Stimulated activated CD4-positive, alpha-beta T cell treated with anti-CD3 and anti-CD28 coated beads, Interleukin-15, amount 100 ng/mL, for 1 hour (primary cell): ENCODE measurements at places on chromosomes 6 and 20.

DNA sequence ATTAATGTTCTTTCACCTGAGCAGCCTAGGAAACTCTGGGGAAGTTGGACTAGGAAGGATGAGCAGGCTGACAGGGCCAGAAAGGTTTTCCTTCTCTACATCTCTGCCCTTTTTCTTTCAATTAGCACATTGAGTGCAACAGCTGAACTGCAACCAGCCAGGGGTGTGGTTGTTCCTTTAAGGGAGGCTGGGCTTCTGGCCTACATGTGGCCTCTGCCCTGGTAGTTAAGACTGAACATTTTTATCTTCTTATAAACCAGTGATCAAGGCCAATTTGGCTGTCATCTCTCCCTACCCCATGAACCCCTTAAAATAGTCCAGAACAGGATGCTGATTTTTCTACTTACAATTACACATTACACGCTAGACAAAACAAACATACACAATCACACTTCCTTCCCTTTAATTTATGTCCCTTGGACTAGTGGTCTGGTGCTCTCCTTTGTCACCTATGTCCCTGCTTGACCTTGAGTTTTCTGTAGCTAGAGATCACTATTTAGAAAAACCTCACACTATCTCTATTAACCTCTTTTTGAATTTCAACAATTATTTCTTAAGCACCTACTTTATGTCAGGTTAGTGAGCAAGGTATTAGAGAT, 60.3 kb downstream of the RNF217 start:
- DNase-seq, result no peak

GRCh38 chr6:17101422-17102257, at the start of gene STMND1:
TSS of gene STMND1 (plus strand) at chr6:17102050. CDS start at chr6:17102258, 208 bp downstream.
- DNase-seq, result no peak

- DNase-seq, result no peak
These were observed 133.9 kb upstream of the MYLIP start for GRCh38 chr6:15994814-15995459.

DNA sequence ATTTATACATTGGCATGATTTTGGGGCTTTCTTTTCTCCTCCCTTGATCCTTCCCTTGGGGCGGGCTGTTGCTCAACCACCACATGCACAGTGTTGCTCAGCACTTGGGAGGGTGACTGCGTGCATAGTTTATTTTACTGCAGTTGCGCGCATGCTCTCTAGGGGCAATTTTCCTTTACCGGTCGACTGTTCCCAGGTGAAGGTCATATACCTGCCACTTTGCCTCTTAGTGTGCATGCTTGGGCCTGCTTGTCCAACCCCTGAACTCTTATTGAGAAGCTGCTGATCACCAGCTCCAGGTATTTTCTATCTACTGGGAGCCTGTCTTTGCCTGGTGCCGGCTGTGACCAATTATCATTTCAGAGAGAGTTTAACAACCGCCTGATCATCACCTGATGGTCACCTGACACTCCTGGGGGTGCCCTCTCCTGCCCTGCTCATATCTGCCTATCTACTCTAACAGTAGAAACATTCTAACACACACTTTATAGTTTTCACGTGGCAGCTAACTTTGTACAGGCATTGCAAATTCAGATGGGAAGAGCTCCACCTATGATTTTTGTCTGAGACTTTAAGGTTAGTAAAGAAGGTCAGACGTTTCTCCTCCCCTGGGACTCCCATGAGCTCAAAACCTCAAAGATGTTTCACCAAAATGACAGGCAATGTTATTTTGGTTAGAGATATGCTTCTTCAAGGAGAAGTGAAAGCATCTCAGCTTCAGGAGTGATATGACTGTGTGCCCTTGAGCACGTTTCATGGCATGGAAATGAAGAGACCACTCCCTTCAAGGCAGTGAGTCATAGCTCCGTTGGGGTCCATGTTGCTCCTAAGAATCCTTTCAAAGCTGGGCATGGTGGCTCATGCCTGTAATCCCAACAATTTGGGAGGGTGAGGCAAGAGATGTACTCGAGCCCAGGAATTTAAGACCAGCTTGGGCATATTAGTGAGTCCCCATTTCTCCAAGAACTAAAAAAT, 227.5 kb upstream of the MYLIP start:
- DNase-seq, result no peak

DNA sequence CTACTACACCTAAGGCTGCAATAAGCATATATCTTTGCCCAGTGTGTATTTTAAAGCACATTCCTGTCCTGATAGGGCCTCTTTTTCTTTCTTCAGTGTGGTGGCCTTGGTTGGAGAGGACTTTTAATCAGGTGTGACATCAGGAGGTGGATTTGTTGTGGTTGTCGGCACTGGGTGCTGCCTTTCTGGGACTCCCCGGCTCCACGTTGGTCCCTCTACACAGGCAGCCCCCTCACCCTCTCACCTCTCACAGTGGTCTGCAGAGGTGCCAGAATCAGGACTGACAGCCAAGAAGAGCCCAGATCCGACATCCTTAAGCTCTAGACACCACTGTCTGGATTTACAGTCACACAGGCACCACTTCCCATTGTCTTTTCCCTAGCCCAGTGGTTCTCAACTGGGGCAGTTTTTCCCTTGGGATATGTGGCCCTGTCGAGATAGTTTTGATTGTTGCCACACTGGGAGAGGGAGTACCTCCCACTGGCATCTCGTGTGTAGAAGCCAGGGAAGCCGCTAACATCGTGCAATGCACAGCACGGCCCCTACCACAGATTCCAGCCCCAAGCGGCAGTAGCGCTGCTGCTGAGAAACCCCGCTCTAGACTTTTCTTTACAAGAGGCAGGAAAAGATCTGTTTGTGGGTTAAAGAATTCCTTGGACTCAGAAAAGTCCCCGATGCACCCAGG, 314.1 kb downstream of the QKI start:
- no peak for DNase-seq

- DNase-seq, result no peak
These were observed 275.0 kb upstream of the BMP2 start for GRCh38 chr20:6492271-6493055.

- no peak for DNase-seq
These were observed 27.1 kb downstream of the RAB44 start for GRCh38 chr6:36724514-36725390.

GRCh38 chr6:50843842-50844241, 25.2 kb downstream of the TFAP2B start:
- no peak for DNase-seq

GRCh38 chr6:19327241-19327640, 509.9 kb upstream of the ID4 start:
- DNase-seq, result no peak

- no peak for DNase-seq
These were observed 32.4 kb downstream of the OR5V1 start for GRCh38 chr6:29336269-29336668.

- no peak for DNase-seq
These were observed 122.2 kb upstream of the MYLIP start for GRCh38 chr6:16006681-16007080.

- no peak for DNase-seq
These were observed 138.0 kb downstream of the MAP3K7 start for GRCh38 chr6:90448836-90449235.

DNA sequence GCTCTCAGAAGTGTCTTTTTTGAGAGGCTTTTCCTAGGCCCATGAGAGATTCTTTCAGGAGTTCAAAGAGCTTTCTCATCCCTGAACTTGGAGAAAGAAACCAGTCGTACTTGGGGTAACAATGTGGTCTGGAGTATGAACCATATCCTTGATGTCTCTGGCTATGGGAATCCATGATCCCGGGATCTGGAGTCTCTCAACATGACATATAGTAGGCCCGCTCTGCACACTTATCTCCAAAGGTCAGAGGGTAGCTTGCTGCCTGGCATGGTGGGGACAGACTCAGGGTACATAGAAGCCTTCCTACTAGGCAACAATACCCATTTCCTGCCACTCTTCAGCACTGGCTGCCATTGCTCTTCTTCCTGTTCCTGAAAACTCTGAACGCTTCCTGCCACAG, 42.2 kb upstream of the NFATC2 start:
- no peak for DNase-seq

DNA sequence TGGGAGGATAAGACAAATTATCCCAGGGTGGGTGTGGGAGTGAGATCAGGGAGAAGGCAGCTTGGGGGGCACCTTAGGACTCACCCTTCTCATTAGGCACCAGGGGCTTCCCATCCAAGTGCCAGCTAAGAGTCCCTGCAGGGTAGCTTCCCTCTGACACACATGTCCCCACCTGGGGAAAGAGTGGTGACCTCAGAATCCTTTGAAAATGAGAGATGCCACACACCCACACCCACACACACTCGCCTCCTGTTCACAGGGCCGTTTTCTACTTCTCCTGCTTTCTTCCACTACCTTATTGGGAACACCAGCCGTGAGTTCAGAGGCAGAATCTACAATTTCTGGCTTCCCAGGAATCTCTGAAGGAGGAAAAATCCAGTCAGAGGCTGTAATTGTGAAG, 1.0 kb downstream of the AGER start:
- DNase-seq, result no peak

- no peak for DNase-seq
These were observed 3.0 kb upstream of the SDCBP2 start for GRCh38 chr20:1331801-1332453.

DNA sequence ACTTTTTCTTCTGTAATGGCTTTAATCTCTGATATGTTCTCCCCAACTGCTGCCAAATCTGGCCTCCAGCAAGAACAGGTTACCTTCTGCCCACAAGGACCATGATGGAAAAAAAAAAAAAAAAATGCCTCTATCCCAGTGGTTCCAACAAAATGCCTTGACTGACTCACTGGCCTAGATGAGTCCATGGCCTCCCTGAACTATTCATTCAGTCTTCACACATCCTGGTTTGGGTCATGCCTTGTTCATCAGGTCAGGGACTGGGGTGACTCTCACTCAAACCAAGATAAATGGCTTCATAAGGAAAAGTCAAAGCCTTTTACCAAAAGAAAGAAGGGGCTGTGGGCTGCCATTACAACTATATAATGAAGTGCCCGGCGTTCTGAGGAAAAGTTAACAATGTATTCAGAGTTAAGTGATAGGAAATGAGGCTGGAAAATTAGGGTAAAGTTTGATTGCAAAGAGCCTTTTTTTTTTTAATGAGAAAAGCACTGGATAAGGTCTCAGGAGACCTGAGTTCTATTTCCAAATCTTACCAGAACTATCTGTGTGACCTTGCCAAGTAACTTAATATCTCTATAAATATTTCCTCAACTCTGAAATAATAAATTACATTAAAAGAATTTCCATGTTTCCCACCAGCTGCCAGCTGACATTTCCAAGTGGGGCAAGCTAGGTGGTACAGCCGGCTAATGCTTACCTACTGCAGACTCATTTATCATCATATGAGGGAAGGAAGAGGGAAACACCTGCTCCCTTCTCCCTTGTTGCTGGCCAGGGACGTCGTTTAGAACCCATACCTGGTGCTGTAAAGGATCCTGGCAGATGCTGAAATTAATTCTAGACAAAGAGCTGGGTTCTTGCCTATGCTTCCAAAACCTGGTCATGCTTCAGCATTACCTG, 380.0 kb upstream of the MARCKS start:
- DNase-seq, result no peak

GRCh38 chr6:53103993-53104675, 38.9 kb downstream of the FBXO9 start:
- DNase-seq, result no peak

DNA sequence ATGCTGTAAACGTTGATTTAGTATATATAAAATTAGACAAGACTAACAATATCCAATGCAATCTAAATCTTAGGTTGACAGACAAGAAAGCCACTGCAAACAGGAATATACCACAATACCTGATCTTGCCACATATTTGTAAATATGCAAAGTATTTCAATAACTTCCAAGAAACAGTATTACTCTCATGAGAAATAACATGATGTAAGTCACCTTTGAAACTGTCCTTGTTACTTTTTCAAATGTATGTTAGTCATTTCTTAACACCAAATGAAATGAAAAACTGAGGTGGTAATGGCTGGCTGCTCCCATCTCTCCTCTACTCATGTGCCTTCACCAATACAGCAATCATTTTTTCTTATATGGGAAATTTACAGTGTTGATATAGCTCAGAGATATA, 118.7 kb downstream of the ATG5 start:
- no peak for DNase-seq

GRCh38 chr20:64003960-64004725, 23.2 kb downstream of the PRPF6 start:
- no peak for DNase-seq

GRCh38 chr20:25039697-25040437, 18.1 kb downstream of the ACSS1 start:
- DNase-seq, result no peak

- no peak for DNase-seq
These were observed 3.1 kb downstream of the PXDC1 start for GRCh38 chr6:3748208-3749066.

DNA sequence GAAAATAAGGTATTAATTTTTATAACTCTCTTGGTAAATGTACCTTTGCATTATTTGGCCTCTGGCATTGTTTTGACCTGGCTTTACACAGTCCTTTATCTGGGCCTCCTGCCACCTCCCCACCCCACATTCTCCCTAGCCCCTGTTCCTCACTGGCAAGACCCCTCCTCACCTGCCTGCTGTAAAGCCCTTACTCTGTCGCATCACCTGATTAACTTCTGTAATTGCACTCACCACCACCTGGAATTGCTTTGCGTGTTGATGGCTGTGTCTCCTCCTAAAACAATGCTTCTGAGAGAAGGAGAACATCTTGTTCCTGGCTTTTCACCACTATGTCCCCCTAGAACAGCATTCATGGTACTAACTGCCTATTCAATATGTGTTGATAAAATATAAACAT, 24.8 kb downstream of the SNX9 start:
- DNase-seq, result no peak

- no peak for DNase-seq
These were observed 57.1 kb upstream of the MAP7 start for GRCh38 chr6:136607204-136607931.

- no peak for DNase-seq
These were observed 61.6 kb downstream of the MTFR2 start for GRCh38 chr6:136188486-136188885.

GRCh38 chr6:67863346-67863745, 771.7 kb upstream of the ADGRB3 start:
- DNase-seq, result no peak

DNA sequence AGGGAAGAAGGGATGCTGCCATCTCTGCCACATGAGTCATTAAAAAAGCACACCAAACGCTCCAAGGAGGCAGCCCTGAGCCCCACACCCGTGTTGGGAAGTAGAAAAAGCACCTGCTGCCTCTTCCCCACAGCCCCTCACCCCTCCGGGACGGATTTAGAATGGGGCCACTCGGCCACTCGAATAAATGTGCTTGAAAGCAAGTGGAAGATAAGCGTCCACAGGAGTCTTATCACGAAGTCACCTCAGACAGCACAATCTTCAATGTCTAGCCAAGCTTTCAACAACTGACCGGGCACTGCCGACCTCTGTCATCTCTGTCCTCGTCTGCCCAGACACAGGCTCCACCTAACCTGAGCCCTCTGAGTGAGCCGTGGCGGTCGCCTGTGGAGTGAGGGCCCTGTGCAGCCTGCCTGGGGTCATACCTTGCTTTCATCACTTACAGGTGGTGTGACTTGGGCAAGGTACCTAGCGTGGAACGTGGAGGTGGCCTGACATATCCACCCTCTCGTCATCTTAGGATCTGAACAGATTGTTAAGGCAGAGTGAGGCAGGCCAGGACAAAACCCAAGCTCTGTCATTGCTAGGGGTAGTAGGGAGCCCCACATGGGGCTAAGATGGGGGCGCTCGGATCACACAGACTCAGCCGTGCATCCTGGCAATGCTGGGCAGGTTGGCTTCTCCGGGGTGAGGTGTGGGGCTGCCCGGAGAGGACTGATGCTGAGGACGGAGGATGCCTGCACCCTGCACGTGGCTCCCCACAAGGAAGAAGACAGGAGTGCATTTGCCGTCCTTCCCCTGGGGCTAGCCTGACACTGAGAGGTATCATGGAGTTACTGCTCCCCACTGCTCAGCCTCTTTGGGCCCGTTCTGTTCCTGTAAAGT, 34.8 kb downstream of the PSMG4 start:
- no peak for DNase-seq

GRCh38 chr6:30828027-30828962, 56.0 kb upstream of the DDR1 start:
- peak; percentile 65 for DNase-seq
